ENCODE measurements at places on chromosomes 13 and 19. TPM values are rescaled to one million over a fixed set of nuclear protein-coding genes. Genes with fewer than 3 reads are reported as not detected.

GRCh38 chr13:64078025-64078424 lies 2662.4 kb upstream of the PCDH20 start:
- no peak for DNase-seq

- no peak for DNase-seq
Observed at GRCh38 chr13:73703606-73704005, 430.6 kb downstream of the KLF12 start.

GRCh38 chr13:103081435-103081834 lies 15.2 kb upstream of the SLC10A2 start:
- no peak for DNase-seq

DNA sequence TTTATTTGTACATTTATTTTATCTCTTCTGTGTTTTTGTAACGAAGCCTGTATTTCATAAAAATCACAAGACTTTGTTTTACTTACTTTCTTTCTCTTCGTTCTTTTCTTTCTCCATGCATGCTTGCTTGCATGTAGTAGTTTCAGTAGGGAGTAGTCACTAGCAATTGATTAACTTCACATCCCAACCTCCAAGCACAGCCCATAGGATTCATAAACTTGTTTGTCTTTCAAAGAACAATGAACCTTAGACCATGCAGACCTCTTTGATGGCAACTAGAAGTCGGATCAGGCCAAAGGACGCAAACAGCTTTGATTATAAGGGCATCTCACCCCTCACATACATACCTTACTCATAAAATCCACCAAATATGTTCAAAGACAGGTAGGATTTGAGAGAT lies 3.1 kb upstream of the PRR20A start:
- DNase-seq, result no peak

The FGF21 gene
- total RNA-seq, result not detected

DNA sequence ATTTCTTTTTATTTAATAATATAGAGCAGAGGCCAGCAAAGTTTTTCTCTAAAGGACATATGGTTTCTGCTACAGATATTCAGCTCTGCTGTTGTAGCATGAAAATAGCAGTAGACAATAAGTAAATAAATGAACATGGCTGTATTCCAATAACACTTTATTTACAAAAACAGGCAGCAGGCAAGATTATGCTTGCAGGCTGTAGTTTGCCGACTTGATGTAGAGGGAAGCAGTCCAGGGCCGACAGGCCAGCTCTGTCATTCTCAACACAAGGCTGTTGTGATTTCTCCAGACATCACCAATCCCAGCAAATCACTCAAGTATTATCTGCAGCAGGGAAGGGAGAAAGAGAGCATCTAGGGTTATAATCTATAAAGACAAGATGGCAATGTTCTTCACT lies 1062.5 kb upstream of the PCDH9 start:
- no peak for DNase-seq

DNA sequence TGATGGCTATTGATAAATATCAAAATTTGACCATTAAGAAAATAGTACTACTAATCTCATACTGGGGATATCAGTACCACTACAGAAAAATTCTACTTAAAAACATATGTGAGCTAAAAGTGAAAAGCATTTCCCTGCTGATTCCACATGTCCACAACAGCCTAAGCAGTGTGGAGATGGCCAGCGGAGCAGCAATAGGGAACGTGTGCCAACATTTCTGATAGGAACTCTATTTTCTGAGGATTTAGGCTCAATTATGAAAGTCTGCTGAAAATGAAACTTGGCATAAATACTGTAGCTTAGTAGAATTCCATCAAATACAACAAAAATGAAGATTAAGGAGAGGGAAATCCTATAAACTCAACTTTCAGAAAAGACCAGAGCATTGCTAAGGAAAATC lies 311.6 kb downstream of the ENOX1 start:
- DNase-seq, result no peak

The MBNL2 gene
- 204 TPM for total RNA-seq

- DNase-seq, result no peak
Observed at GRCh38 chr13:104357672-104358354, 1291.6 kb upstream of the SLC10A2 start.

The C19orf85 gene
- total RNA-seq, result 0.07 TPM

GRCh38 chr13:19650742-19651141 lies 17.3 kb downstream of the MPHOSPH8 start:
- DNase-seq, result no peak

All from A172 (cell line).